Peyer's patch (tissue), 4 donors: ENCODE measurements at places on chromosomes 1 and 21. TPM values are rescaled to one million over a fixed set of nuclear protein-coding genes. Genes with fewer than 3 reads are reported as not detected.

- no peak for DNase-seq
Measured at GRCh38 chr1:106217765-106218164, 838.7 kb upstream of the PRMT6 start.

- DNase-seq, result no peak
Measured at GRCh38 chr1:166136699-166137401, 30.0 kb downstream of the FAM78B start.

FAM163A gene
- total RNA-seq, result 1.2 TPM

DNA sequence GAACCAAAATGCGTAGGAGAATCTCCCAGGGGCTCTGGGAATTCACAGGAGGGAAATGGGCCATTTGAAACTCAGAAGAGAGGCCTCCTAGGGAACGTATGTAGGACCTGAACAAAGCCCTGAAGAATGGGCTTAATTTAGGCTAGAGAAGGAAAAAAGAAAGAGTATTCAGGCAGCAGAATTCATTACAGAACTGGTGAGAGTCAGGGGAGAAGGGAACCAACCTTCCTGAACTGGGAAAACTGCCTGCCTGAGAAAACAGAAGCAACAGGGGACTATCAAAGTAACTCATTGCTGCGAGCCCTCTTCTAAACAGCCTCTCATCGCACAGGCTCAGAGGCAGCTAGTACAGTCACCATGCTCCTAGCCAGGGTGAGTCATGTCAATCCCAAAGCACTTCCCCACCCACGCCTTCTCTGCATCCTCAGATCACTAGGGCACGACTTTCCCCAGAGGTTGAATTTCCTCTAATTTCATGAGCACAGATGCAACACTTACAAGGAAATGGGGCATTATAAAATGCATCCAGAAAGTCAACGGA, 98.1 kb downstream of the ADSS2 start:
- peak; percentile 38 for DNase-seq

CASQ1 gene
- 2.6 TPM for total RNA-seq

SLC25A34 gene
- total RNA-seq, result 65.3 TPM

- DNase-seq, result no peak
Measured at GRCh38 chr1:209650454-209650853, 1.8 kb downstream of the LAMB3 start.

DNA sequence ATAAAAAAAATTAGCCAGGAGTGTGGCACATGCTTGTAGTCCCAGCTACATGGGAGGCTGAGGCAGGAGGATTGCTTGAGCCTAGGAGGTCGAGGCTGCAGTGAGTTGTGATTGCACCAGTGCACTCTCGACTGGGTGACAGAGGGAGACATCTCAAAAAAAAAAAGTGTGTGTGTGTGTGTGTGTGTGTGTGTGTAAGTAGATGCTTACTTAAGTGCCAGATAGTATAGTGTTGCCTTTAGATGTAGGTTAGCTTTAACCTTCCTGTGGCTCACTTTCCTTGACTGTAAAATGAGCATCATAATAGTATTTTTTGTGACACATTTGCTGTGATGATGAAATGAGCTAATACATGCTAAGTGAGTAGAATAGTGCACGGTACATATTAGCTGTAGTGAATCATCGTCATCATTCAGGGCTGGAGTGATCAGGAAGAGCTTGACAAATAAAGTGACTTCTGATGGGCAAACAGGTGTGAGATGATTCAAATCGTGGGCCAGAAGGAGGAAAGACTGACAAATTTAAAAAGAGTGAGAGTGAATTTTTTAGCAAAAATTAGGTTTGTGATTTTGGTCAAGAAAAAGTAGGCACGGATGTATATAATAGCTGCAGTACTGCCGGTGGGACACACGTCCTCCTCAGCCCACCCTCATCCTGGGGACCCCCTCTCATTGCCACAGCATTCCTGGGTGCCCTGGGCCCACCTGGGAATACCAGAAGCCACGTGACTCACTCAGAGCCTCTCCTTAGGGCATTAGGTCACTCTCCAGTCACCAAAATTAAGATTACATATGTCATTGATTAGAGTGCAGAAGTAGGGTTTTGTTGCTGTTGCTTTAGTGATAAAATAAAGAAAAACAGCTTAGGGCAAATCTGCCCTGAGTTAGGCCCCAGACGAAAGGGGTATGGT, 33.9 kb downstream of the EIF2D start:
- no peak for DNase-seq

- no peak for DNase-seq
Measured at GRCh38 chr1:60213253-60213652, 139.7 kb upstream of the C1orf87 start.

DNA sequence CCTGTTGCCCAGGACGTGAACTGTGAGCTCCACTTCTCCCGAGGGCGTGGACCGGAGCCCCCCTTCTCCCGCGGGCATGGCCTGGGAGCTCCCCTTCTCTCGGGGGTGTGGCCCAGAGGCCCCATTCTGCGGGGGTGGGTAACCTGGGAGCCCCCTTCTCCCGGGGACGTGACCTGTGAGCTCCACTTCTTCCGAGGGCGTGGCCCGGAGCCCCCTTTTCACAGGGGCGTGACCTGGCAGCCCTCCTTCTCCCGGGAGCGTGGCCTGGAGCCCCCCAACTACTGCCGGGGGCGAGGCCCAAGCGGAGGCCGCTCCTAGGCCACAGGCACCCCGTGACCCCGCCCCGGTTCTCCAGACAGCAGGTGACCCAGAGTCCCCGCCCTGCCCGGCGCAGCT, 320 bp downstream of the C1orf174 start:
- DNase-seq, result no peak

GRCh38 chr1:8302081-8302956, 15.6 kb upstream of the SLC45A1 start:
- DNase-seq, result no peak

- DNase-seq, result peak; percentile 45
Measured at GRCh38 chr1:25020173-25020845, 90.2 kb upstream of the RUNX3 start.

DNA sequence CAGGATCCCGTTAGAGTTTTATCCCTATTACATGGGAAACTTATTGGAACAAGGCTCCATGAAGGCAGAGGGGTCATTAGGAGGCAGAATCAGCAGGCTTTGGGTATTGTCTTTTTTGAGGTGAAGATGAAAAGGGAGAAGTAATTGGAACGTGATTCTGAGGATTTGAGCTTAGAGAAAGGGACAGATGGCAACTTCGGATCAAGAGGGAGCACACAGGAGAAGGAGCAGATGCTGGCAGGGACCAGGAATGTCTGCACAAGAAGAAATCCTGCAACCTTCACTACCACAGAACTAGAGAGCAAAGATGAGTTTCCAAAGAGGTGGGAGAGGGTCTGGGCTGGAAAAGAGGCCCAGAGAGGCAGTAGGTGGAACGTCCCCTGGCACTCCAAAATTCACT, 202.8 kb downstream of the RRAGC start:
- no peak for DNase-seq

- no peak for DNase-seq
Measured at GRCh38 chr1:1332774-1333480, 1.8 kb downstream of the TAS1R3 start.

RPTN gene
- not detected for total RNA-seq

GRCh38 chr1:42950116-42950481, 8.6 kb downstream of the SLC2A1 start:
- no peak for DNase-seq

HLX gene
- total RNA-seq, result 7.9 TPM

DNA sequence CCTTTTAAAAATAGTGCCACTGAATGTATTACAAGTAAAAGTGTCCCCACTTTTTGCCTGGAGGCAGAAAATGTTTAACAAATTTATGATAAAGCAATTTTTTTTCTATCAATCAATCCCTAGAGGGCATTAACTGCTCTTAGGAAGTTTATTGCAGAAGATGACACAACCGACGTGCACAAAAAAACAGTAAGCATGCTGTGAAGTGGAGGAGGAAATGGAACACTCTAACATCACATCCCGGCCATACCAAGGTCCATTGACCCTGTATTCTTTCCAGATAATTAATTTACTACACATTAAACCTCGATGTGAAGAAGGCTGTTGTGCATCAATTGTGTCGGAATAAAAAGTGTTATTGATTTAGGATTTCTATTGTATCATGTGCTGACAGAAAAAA, 264.9 kb upstream of the NR5A2 start:
- DNase-seq, result peak; percentile 63

- DNase-seq, result no peak
Measured at GRCh38 chr1:19413999-19414398, 71.3 kb downstream of the CAPZB start.

DNA sequence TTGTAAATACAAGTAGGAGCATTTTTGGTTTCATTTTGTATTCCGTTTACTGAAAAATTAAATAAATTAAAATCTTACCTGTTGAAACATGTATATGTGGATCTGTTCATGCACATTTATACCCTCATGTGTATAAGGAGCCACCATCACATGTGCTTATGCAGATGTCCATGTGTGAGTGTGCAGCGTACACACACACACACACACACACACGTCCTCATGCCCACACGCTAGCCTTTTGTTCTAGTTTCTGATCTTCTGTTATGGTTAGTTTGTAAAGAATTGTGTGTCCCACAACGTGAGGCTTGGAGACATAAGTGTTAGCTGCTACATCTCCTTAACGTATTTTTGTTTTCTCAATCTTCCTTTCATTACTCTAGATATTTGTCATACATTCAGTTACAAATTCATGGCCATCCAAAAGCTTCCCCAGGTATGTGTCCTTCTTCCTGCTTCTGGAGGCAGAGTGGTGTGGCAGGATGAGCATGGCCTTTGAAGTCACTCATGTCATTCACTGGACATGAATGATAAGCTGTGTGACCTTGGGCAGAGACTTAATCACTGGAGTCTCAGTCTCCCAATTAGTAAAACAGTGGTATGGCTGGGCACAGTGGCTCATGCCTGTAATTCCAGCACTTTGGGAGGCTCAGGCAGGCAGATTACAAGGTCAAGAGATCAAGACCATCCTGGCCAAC, 54.6 kb downstream of the TENT5C start:
- no peak for DNase-seq

- no peak for DNase-seq
Measured at GRCh38 chr1:188665477-188665876, 1812.2 kb downstream of the BRINP3 start.

GRCh38 chr1:10065344-10065685, 32.6 kb downstream of the UBE4B start:
- no peak for DNase-seq

DNA sequence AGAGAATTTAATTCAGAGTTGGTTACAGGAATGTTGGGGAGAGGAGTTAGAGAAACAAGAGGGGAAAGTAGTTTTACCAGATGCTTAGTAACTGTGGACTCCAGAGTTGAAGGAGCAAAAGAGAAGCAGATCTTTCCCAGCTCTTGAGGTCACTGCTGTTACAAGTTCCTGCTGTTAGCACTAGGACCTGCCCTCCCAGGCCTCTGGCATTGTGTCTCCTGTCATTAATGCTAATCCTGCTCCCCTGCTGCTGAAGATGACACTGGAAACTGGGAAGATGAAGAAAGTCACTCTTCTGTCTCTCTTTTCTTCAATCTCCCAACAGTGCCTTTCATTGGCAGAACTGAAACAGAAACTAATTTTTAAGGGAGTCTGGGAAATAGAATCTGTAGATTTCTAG, 845.6 kb downstream of the ADGRL2 start:
- DNase-seq, result no peak

ABL2 gene
- total RNA-seq, result 9.6 TPM

ZNF683 gene
- total RNA-seq, result not detected

DNA sequence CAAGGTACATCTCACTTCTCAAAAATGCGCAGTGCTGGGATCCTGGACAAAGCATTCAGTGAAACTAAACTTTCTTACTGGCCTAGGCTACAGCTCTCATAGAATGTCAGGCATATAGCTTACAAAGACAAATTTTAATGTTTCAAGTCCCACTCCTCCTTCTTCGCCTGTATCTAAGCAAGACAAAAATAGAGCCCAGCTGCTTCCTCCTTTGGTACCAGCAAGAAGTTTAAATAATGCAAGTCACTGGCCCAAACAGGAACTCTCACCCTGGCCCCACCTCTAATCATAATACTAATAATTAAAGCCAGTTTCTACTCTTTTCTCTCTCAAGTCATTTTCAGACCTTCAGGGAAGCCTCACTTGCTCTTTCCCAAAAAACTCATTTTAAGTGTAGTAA, 1267.9 kb downstream of the MRPL39 start:
- no peak for DNase-seq

ASAP3 gene
- total RNA-seq, result 33.5 TPM

- no peak for DNase-seq
Measured at GRCh38 chr21:15444118-15444960, 285.4 kb upstream of the USP25 start.

CSDE1 gene
- total RNA-seq, result 292 TPM

PADI3 gene
- not detected for total RNA-seq

DNA sequence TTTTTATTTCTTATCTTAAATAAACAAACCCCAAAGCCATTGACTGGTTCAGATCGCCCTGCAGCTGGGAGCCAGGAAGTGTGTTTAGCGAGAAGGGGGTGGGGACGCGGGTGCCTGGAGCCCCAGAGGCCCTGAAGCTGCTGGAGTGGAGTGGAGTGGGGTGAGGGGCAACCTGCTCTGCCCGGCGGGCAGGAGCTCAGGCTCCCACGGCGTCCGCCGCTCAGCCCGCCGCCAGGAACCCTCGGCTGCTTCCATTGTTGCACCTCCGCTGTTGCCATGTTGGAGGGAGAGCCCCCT, 673 bp downstream of the PIK3C2B start:
- DNase-seq, result peak; percentile 90

DNA sequence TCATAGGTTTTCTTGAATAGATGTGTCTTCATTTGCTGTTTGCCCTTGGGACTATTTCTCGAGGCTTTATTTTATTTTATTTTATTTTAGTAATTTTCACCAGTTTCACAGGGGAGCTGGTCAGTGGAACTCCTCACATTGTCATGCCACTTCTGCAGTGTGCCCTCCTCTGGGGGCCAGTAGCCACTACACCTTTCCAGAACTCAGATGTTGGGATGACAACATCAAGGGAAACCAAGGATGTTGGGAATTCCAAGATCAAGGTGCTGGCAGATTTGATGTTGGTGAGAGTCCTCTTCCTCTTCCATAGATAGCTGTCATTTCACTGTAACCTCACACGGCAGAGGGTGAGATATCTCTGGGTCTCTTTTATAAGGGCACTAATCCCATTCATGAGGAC, 35.5 kb downstream of the SLC26A9 start:
- DNase-seq, result no peak

GRCh38 chr1:72227667-72228066, 54.7 kb downstream of the NEGR1 start:
- DNase-seq, result no peak

- no peak for DNase-seq
Measured at GRCh38 chr1:56033321-56034037, 545.9 kb downstream of the PLPP3 start.

- DNase-seq, result peak; percentile 74
Measured at GRCh38 chr1:10691740-10692125, 104.7 kb downstream of the CASZ1 start.

DNA sequence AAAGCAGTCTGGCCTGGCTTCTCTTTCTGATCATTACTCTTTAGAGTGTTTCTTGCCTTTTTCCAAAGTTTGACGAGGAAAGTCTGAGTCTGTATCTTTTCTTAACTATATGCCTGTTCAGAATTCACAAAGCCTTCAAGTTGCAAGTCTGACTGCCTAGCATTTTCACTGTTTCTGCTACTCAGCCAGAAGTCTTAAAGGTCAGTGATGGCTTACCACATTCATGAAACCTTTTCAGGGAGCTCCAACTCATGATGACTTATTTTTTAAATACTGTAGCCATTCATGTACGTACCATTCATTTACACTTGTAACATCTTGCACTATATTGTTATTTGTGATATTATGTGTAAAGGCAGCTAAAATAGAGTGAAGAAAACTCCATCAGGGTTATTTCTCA, 58.2 kb downstream of the TNFSF4 start:
- DNase-seq, result no peak

SPOCD1 gene
- not detected for total RNA-seq

SLAMF7 gene
- total RNA-seq, result 2.7 TPM
